ENCODE measurements at places on chromosomes 5 and 9.

DNA sequence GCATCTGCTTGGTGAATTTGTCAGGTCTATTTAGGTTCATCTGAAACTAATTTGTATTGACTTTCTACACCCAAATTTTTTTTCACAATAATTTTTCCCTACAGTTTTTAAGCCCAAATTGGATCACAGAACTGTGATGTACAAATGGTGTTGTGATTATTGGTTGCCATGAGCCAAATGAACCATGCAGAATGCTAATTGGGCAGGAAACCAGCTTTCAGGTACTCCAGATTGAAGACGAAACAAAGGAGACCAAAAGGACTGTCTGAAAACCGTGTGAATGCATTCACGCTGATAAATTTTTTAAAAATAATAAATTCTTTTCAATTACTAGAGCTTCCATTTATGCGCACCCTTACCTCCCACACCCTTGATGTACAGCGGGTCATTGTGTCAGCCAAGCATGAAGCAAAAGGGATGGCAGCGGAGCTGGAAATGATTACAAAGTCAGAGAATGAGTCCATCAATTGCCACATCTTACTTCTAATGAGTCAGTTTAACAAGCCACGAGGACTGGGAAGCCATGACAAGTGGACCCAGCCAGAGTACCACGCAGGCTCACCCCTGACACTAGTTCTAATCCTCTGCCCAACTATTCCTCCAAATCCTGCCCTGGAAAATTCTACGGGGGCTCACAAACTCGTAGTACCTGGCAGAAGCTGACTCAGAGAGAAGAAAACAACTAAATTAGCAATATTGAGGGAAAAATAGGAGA is 66.5 kb downstream of the SEMA6A start:
- no peak for DNase-seq

DNA sequence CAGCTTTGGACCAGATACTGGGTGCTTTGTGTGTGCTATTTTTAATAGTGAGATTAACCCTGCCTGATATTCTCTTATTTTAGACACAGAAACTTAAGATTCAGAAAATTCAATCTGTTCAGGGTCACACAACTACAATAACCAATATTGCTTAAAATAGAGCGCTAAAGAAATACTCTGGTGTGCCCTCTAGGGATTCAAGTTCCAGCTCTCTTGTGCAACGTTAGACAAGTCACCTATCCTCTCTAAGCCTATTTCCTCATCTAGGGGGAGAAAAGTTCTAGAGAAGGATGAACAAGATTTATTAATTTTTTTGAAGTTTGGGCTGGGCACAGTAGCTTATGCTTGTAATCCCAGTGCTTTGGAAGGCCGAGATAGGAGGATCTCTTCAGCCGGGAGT is 2.1 kb upstream of the SCAI start:
- no peak for DNase-seq

DNA sequence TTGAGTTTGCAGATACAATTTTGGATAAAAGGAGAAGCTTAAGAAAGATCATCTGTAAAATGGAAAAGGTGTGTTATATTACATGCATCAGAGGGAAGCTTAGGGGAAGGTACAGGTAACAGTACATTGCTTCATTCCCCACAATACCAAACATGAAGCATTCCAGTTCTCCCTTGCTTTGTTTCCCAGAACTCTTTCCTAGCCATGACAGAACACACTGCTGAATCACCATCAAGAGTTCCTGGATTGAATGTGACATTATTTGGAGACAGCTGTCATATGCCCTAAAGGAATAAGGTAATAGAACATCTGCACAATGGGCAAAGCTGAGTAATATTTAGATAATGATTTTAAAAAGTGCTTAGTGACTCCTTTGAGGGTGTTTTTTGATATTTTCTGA is 303.5 kb upstream of the ST8SIA4 start:
- DNase-seq: no peak

- DNase-seq: no peak
Measured at GRCh38 chr9:81754245-81754644, 64.9 kb upstream of the TLE1 start.

- no peak for DNase-seq
Measured at GRCh38 chr5:88878976-88879375, 4.0 kb downstream of the MEF2C start.

- DNase-seq: no peak
Measured at GRCh38 chr9:19768798-19769197, 20.0 kb downstream of the SLC24A2 start.

DNA sequence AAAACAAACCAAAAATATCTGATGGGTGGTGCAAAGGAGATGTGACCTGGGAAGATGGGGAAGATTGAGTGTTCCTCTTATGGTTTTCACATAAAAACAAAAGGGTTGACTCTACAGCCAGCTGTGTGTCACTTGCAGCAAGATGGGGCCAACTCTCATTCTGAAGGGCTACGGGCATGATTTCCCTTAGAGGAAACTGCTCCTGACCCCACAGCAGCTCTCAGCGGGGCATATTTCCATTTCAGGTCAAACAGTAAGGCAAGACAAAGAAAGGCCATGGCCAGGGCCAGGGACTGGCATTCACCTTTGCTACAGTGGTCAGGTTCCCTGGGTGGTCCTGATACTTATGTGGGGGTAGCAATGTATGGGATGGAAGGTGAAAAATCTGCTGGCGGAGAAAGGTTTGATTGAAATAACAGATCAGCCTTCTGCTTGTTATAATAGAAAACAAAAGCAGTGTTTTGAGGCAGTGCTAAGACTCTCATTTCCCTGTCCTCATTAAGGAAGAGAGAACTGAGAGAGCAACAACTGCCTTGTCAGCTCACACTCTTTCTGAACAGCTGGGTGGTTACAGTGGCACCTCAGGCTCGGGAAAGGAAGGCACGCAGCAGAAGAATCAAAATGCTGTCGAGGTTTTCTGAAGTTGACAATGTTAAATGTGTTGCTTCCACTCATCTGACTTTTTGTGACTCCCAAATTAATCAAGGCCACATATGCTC is 120.7 kb upstream of the PCA3 start:
- DNase-seq: no peak

- DNase-seq: no peak
Measured at GRCh38 chr5:101932599-101932998, 363.5 kb downstream of the SLCO4C1 start.

- DNase-seq: no peak
Measured at GRCh38 chr9:87324613-87325194, 173.0 kb upstream of the DAPK1 start.

All from omental fat pad (tissue), 4 donors.